ENCODE measurements at places on chromosomes 7 and 10.

GRCh38 chr7:36289833-36290661 lies 99.6 kb upstream of the ANLN start:
- peak; percentile 54 for DNase-seq

DNA sequence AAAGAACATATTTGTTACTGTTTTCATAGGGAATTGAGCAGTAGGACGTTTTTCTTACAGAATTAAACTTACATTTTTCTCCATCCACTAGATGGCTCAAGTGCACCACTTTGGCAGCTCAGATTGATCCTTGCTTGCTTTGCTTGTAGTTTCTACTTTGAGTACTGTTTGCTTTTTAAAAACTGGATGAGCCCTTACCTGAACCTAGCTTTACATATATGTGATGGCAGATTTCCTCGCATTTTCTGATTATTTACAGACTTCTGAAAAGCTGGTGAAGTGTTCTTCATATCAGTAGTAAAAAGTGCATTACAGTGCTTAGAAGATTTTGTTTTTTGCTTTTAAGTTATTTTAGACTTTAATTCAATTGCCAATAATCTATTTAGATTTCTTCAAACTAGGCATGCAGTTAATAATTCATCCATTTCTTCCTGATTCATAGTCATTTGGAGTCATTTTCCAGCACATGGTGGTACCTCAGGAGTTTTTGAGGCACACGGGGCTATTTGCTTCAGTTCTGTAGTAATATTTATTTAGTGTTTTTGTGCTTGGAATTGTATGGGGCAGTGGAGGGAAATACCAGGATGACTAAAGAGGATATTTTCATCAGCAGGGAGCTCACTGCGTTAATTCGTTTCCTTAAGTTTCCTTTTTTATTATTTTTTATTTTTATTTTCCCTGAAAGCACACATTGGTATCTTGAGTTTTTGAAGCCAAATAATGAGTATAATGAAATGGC lies 57.3 kb downstream of the MAPK8 start:
- DNase-seq = peak; percentile 11

DNA sequence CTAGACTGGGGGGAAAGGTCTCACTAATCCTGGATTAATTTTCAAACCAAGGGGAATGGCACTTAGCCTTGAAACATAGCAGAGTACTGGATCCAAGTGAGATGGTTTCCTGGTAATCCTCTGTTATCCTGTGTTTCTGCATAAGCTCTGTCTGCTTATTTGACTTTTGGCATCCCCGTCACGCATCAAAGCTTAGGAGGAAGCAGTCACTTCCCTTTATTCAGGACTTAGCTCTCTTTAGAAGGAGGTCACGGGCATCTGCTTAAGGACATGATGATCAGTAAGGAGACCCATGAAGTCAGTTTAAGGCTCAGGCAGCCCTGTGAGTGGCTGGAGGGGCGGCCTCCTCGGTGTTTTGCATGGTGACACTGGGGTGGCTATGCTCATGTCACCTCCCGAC lies 30.0 kb downstream of the TSPAN15 start:
- no peak for DNase-seq

GRCh38 chr10:5538892-5539651 lies 14.3 kb downstream of the CALML3 start:
- DNase-seq = peak; percentile 7

- DNase-seq = no peak
Observed at GRCh38 chr7:70837589-70837988, 294.4 kb upstream of the GALNT17 start.

- DNase-seq = no peak
Observed at GRCh38 chr7:130332259-130333053, 12.2 kb upstream of the CPA5 start.

GRCh38 chr10:89206402-89207180 lies 526 bp downstream of the CH25H start:
- DNase-seq = peak; percentile 18

DNA sequence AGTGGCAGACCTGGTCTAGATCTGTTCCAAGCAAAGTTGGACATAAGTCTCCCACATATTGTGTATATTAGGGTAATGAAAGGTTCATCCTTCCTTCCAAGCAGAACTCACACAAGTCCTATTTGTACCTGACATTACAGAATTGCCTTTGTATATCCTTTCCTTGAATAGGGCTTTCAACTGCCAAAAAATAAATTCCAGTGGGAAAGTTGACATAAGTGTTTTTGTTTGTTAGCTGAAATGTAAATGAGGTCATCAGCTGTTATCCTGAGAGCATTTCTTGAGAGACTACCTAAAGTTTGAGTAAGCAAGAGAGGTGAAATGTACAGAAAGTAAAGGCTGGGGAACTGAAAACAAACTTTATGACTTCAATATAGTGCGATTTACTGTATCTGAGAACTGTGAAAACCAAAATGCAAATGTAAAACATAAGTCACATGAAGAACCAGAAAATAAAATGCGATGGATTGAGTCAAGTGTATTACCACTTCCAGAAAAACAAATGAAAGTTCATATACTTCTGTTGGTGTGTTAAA lies 527.3 kb upstream of the SEMA3D start:
- DNase-seq = no peak

- DNase-seq = no peak
Observed at GRCh38 chr10:92203919-92204623, 86.8 kb downstream of the CPEB3 start.

DNA sequence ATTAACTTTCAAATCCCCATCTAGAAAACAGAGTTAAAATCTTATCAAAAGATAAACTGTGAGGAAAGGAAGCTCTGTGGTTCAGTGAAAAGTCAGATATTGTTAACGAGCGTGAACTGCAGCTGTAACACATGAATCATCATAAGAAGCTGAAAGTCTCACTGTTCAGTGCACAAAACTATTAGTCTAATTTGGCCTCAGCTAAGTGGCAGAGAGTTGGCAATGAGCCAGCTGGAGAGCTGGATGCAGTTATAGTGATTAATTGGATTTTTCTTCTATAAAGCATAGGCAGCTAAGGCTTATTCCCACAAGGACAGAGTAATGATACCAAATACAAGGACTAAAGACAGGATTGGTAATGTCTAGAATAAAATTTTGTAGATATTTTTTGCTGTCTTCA lies 101.1 kb upstream of the ABCB5 start:
- no peak for DNase-seq

DNA sequence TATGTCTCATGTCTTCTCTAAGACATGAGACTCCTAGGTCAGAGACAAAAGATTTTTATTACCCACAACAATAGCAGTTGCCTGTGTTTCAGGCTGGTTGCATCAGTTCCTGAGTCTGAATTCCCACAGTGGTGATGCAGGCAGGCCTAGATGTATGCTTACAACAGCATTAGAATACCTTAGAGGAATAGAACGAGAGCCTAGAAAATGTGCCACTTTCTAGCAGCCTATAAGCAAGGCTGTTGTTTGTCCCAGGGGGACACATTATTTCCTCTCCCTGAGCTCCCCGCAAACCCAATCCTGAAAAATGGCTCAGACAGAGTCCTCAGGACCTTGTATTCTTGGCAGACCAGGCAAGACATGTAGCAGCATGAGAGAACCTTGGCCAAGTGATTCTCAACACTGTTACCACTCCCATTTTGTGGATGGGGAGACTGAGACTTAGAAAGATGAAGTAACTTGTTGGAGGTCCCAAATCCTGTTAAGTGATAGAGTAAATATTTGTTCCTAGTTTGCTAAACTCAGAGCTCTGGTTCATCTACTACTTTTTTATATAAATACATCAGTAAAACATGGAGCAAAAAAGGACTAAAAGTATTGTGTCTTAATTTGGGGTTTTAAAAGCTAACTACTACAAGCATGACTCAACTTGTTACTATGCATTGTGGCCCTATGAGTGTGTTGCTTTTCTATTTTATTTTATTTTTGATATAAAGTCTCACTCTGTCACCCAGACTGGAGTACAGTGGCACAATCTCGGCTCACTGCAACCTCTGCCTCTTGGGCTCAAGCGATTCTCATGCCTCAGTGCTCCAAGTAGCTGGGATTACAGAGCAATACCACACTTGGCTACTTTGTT lies 14.2 kb downstream of the VTI1A start:
- DNase-seq = no peak

DNA sequence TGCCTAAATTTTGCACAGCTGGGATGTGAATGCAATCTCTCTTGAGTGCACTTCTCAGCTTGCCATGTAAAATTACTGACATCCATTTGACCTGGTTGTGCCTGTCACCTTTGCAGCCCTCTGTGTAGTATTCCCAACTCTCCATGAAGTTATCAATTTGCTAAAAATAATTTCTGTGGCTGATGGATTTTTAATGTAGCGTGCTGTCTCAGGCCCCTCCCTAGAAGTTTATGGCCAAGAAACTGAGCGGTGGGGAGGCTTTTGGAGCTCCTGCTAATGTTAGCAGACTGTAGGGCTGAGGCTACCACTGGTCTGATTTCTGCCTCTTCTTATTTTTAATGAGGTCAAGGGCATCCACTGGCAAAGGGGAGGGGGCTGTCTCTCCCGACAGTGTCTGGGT lies 577.0 kb upstream of the DPP6 start:
- DNase-seq = no peak

DNA sequence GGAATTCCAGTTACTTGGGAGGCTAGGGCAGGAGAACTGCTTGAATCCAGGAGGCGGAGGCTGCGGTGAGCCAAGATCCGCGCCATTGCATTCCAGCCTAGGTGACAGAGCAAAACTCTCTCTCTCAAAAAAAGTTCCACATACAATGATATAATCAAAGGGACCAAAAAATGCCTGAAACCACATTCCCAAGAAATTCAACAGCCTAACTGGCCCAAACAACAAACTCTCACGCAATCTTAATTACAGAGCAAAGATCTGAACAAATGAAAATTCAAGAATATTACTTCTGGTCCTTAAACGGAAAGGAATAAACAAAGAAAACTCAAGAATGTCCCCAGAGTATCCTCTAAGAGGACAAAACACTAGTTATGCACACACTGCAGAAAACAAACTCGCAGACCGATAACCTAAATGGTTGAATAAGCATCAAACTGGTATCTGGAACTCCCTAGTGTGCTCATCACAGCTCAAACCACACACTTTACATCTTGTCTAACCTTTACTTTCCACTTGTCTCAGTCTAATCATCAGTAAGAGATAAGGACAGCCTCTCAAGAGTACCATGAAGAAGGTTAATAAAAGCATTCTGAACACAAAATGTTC lies 3.7 kb downstream of the OGA start:
- no peak for DNase-seq

DNA sequence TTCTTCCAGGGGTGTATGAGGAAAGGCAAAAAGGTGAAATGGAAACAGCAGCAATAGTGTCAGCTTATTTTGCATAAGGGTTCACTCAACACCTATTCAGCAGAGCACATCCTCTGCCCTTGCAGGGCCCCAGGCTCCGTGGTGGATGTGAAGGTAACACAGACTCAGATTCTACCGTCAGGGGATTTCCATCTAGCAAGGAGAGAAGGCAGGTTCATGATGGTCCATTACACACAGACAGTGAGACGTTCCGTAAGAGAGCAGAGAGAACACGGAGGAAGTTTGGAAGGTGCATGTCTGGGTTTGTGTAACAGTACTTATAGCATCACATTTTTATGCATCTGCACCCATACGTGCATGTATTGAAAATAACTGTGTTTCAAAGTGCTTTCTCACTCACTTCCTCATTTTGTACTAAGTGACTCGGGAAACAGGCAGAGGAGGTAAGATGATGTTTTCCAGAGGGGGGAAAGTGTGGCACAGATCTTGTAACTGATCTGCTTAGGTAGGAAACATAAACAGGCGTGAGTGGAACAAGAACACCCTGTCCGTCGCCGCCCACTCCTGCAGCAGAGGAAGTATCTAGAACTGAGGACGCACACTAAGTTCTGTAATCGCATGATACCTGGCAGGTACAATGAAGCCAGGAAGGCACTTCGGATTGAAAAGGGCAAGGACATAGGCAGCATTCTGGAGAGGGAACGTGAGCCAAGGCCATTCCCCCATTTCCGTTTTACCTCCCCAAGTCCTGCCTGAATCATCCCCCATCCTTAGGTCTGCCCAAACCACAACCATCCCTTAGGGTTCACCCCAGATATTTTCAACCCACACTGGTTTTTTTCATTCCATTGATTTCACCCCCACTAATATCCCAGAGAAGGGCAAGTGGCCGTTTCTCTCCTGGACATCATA lies 1.0 kb upstream of the ENO4 start:
- DNase-seq = peak; percentile 24

DNA sequence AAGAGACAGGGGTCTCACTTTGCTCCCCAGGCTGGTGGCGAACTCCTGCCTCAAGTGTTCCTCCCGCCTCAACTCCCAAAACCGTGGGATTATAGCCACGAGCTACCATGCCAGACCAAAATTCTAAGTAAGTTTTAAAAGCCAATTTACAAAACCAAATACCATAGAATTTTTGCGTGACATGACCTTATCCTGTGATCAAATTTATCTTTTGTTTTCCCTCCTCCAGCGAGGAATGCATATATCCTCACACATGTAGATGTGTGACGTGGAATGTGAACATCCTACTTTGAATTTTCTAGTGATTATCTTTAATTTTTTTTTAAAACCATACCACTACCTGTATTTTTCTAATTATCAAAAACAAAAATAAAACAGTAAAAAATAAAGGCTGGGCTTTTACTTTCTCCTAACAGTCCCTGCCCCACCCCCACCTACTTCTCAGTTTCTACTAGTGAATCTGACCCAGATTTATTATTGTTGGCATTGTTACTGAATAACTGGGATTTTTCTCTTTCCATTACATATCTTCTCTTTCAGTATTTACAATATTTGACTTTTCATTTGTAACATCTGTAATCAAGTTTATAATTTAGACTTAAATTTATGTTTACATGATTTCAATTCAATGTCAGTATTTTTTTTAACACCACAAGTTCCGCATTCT lies 26.0 kb downstream of the CYTH3 start:
- no peak for DNase-seq

DNA sequence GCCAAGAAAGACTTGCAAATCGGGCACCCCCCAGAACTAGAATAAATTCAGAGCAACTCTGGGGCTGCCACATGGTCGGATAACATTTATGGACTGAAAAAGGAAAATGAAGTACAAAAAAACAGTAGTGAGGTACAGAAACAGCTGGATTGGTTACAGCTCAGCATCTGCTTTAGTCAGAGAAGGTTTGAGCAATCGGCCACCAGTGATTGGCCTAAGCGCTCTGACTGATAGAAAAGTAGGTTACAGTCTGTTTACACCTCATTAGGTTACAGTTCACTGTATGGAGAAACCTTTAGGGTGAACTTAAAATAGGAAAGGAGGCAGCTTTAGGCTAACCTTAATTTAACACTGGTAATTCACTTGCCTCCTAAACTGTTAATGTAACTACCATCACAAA lies 102.0 kb upstream of the DKK1 start:
- DNase-seq = peak; percentile 13

DNA sequence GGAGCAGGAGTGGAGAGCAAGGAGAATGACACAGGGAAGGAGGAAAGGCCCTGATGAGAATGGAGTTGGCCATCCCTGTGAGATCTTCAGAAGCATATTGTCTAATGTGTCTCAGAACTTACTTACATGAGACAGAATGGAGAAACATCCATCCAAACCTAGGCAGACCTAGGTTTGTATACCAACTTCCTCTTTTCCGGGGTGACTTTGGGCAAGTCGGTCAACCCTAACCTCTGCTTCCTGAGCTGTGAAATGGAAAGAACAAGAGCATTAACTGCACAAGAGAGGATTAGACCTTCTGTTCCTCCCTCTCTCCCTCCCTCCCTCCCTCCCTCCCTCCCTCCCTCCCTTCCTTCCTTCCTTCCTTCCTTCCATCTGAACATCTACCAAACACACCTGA lies 4.5 kb downstream of the GHRHR start:
- no peak for DNase-seq
